ENCODE measurements at places on chromosomes 11 and 22. TPM values are rescaled to one million over a fixed set of nuclear protein-coding genes. Genes with fewer than 3 reads are reported as not detected.

SLC22A25 gene
- total RNA-seq, result not detected

APOL6 gene
- 18.4 TPM for total RNA-seq

MMP27 gene
- not detected for total RNA-seq

MRGPRD gene
- total RNA-seq, result not detected

MPZL2 gene
- total RNA-seq, result not detected

TFIP11 gene
- 22.5 TPM for total RNA-seq

RASSF10 gene
- total RNA-seq, result not detected

CELF1 gene
- 101 TPM for total RNA-seq

C11orf24 gene
- 75.1 TPM for total RNA-seq

MB gene
- total RNA-seq, result not detected

SHISA8 gene
- total RNA-seq, result not detected

TMEM191C gene
- total RNA-seq, result 0.29 TPM
